MM.1S (cell line): ENCODE measurements at places on chromosomes 12 and 14.
A peak's percentile ranks its signal among the peaks of the same experiment; 100 is the strongest.

DNA sequence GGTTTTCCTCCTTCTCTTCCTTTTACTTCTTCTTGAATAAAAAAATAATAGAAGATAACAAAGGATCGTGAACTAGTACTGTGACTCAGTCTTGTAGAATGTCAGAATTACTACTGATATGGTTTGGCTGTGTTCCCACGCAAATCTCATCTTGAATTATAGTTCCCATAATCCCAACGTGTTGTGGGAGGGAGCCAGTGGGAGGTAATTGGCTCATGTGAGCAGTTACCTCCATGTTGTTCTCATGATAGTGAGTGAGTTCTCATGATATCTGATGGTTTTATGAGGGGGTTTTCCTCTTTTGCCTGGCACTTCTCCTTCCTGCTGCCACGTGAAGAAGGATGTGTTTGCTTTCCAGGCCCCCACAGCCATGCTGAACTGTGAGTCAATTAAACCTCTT is 549.6 kb downstream of the DIO2 start:
- DNase-seq = no peak

DNA sequence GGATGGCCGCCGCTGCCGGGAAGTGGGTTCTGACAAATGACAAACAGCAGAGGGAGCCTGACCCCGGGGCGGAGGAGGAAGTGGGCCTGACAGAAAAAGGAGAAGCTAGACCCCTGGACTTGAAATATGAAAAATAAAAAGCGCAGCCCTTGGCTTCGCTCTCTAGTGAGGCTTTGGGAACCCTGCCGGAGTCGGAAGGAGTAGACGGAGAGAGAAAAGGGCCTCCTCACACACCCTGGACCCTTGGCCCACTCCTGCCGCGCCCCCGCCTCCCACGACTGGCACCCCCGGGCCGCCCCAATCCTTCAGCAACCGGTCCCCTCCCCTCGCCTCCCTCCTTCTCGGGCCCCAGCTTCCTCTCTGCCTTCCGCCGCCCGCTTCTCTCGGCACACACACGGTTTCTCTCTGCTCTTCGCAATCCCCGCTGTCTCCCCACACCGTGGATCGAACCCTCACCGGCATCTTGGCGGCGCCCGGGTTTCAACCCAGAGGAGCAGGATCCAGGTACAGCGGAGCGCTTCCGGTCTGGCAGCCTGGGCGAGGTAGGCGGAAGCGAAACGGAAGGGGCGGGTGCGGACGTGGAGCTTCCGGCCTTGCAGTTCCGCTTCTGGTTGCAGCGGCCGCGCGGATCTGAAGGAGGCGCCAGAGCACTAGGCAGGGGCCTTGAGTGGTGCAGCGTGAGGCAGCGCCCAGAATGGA is at the start of gene ARPC3:
TSS of gene ARPC3 (minus strand) at position 539 of the 699 bp plus-strand sequence. CDS start at position 462, 77 bp downstream.
- peak; percentile 87 for DNase-seq

- DNase-seq = no peak
Observed at GRCh38 chr12:28618171-28618570, 427.9 kb downstream of the CCDC91 start.

GRCh38 chr12:63918800-63919300 is 74.3 kb downstream of the SRGAP1 start:
- DNase-seq = no peak

DNA sequence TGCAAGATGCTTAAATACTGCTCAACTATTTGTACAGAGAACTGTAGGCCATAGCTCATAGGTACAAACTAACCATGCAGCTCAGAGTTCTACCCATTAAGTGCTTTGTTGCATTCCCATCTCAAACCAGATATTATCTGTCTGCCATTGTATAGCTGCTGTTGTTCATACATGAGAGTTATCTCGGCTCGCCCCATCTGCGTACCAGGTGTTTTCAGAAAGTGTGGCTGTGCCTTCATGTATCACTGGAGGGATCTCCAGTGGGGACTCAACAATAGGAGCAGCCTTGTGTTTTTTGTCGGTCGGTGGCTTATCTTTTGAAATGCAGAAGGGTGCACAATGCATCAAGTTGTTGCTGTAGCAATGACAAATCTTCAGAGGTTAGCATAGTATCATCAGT is 678.3 kb downstream of the RERGL start:
- DNase-seq = no peak

DNA sequence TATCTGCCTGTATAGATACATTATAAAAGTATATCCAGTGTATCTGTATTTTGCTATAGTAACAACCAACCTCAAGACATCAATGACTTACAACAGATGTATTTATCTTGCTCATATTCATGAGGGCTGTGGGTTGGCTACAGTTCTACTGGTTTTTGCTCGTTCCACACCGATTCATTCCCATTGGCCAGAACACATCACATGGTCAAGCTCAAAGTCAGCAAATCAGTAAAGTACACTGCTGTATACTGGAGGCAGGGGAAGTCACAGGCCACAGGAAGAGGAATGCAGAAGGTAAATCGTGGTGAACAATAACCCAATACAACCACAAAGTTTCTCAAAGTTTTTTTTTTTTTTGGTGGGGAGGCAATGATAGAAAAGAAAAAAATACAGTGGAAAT is 180.0 kb upstream of the CDKN3 start:
- DNase-seq = no peak

DNA sequence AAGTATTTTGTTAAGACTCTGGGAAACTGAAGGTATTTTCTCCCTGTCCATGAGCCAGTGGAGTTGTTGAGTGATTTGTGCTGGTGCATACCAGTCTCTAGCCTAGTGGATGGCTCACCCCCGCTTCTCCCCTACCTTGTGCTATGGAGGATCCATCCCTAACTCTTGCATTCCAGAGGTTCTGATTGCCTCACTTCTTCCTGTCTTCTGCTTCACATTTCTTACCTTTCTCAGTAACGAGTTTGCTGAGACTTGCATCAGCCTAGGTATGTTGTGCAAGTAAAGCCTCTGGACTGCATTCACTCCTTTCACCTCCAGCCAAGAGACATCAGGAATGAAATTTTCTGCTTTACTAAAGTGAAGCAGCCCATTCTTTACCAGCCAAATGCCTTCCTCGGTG is 391.6 kb downstream of the ZFP36L1 start:
- no peak for DNase-seq

DNA sequence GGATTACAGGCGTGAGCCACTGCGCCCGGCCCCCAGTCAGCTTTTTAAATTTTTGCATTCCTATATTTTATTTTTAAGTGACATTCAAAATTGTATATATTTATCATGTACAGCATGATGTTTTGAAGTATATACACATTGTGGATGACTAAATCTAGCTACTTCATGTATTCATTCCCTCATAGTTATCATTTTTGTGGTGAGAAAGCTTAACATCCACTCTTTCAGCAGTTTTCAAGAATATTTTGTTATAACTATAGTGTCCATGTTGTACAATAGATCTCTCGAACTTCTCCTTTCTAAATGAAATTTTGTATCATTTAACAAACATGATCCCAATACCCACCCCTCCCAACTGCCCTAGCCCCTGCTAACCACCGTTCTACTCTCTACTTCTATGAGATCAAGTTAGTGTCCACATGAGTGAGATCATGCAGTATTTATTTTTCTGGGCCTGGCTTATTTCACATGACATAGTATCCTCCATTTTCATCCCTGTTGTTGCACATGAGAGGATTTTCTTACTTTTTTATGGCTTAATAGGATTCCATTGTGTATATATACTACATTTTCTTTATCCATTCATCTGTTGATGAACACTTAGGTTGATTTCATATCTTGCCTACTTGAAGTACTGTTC is 8.8 kb upstream of the HEBP1 start:
- DNase-seq = no peak

- DNase-seq = peak; percentile 84
Observed at GRCh38 chr14:49767571-49768300, at the start of gene KLHDC2. TSS of gene KLHDC2 (plus strand) at chr14:49768153. CDS start at chr14:49768469, 316 bp downstream.

DNA sequence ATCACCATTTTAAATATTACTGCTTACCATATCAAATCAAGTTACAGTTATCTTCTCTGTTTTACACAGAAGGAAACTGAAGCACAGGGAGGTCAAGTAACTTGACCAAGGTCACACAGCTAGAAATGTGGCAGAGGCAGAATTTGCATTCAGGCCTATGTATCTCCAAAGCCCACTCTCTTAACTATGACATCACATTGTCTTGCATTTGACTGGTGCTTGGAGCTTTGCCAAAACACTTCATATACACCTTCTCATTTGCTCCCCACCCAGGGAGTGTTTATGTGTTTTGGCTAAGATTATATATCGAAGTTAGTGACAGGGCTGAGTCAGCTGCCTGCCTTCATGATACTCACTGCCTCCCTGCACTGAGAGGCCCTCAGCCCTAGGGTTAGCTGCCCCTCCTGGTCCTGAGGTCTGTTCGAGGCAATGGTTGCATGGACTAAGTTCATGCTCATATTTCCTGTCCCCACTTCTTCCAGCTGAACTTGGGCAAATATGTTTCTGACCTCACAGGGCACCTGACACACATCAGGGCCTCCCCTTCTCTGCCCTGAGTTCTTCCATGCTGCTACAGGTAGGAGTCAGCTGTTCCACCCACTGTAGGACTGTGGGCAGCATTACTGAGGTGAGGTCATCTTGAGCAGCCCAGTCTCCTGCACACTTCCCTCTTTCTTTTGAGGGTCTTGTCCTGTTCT is 1.8 kb downstream of the GALNT6 start:
- DNase-seq = no peak

DNA sequence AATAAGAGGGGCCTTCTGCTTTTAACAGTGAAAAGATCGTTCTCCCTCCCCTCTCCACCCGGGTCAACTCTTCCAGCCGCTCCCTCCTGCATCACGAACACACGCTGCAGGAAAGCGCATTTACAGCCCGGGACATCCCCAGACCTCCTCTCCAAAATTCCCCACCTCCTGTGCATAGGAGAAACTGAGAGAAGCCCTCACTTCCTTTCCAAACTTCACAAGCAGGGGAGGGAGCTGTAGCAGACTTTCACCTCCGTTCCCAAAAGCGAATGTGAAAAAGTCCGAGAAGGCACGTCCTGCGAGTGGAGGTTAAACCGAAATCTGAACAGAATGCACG is 513 bp downstream of the BCAT1 start:
- DNase-seq = peak; percentile 49

GRCh38 chr14:87409393-87409792 is 583.6 kb downstream of the GALC start:
- no peak for DNase-seq

DNA sequence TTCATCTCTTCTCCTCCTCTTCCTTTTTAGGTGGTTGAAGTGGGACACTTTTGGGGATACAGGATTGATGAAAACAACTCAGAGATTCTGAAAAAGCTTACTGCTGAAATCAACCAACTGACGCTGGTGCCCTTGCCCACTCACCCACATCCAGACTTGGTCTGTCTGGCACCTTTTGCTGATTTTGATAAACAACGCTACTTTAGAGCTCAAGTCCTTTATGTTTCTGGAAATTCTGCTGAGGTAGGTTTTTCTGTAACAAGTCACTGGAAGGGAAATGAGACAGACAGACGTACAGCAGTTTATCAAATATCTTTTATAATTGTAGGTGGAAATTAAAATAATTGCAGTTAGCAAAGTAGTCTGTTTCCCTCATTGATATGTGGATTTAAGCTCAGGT is 60.0 kb upstream of the ASPG start:
- DNase-seq = no peak

GRCh38 chr14:31564194-31564593 is 3.0 kb downstream of the NUBPL start:
- no peak for DNase-seq

GRCh38 chr14:61296151-61296550 is 15.0 kb upstream of the TMEM30B start:
- DNase-seq = no peak
